ENCODE measurements at places on chromosomes 4 and X.

DNA sequence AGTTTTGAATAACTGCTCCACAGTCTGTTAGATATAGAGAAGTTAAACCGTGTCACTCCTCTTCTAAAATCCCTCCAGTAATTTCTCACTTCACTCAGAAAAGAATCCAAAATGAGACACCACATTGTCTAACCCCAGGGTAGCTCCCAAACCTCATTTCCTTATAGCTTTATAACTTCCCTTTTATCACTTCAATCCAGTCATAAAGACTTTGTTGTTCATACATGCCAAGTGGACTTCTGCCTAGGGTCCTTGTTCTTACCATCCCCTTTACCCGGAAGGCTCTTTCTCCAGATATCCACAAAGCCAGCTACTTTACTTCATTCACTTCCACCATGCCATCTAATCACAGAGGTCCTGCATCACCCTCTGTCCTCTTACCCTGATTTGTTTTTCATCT lies 156.2 kb downstream of the GABRB1 start:
- H3K4me1 ChIP-seq, result peaks cover 19% of the 10 kb centered on the region
- no peak overlapping the region for H3K27ac ChIP-seq
- DNase-seq, result no peak
- no peaks in the 10 kb centered on the region for H3K36me3 ChIP-seq
- no peaks in the 10 kb centered on the region for H3K27me3 ChIP-seq

DNA sequence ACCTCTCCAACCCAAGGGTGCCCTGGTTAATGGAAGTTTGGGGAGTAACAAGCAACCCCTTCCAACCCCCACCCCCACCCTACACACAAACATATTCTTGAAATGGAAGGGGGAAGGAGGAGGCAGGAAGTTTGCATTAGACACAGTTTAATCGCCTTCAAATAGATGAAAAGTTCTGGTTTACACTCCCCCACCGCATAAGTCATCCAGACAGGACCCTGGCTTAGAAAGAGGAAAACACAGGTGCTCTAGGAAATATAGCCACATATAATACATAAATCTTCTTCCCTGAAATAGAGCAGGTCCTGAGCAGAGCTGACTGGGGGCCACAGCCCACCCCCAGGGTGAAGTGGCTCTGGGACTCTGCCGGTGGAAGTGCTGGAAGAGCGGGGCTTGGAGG lies 25.1 kb downstream of the SASH3 start:
- no peaks in the 10 kb centered on the region for H3K4me1 ChIP-seq
- no peaks in the 10 kb centered on the region for H3K27me3 ChIP-seq
- no peak for DNase-seq
- no peak overlapping the region for H3K27ac ChIP-seq

GRCh38 chrX:48713847-48714246 lies 17.3 kb downstream of the SUV39H1 start:
- peak overlapping the region; percentile 96 for H3K27ac ChIP-seq
- H3K4me1 ChIP-seq, result peaks cover 19% of the 10 kb centered on the region
- no peaks in the 10 kb centered on the region for H3K27me3 ChIP-seq
- H3K36me3 ChIP-seq, result no peaks in the 10 kb centered on the region
- no peak for DNase-seq

DNA sequence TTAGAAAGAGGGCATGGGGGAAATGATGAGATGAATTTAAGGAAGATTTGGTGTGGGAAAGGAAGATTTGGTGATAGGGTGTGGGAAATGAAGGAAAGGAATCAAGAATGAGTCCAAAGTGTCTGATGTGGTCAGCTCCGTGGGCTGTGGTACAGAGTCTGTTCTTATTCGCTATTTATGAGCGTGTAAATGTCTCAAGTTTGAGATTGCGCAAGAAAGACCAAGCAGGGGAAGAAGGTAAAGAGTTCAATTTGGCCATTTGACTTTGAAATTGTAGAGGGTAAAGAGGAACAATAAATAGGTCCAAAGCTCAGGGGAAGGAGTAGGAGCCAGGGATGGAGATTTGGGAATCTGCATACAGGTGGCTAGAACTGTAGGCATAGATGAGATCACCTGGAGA lies 11.3 kb upstream of the SMS start:
- H3K27ac ChIP-seq, result no peak overlapping the region
- H3K4me1 ChIP-seq, result peaks cover 9% of the 10 kb centered on the region
- no peak overlapping the region for H3K4me3 ChIP-seq
- DNase-seq, result no peak
- H3K36me3 ChIP-seq, result no peaks in the 10 kb centered on the region

GRCh38 chrX:23344238-23344903 lies 9.7 kb downstream of the PTCHD1 start:
- peaks cover 3% of the 10 kb centered on the region for H3K4me1 ChIP-seq
- no peaks in the 10 kb centered on the region for H3K36me3 ChIP-seq
- no peak overlapping the region for H3K4me3 ChIP-seq
- H3K27ac ChIP-seq, result no peak overlapping the region

- H3K4me3 ChIP-seq, result no peak overlapping the region
- DNase-seq, result no peak
- no peaks in the 10 kb centered on the region for H3K27me3 ChIP-seq
- H3K4me1 ChIP-seq, result peaks cover 8% of the 10 kb centered on the region
These were observed 183.7 kb downstream of the NSUN7 start for GRCh38 chr4:40933272-40934053.

GRCh38 chr4:53529025-53529424 lies 62.3 kb downstream of the LNX1 start:
- no peaks in the 10 kb centered on the region for H3K27me3 ChIP-seq
- no peak for DNase-seq
- no peaks in the 10 kb centered on the region for H3K36me3 ChIP-seq

GRCh38 chr4:184471881-184472613 lies 2.3 kb downstream of the IRF2 start:
- peak overlapping the region; percentile 70 for H3K4me3 ChIP-seq
- no peaks in the 10 kb centered on the region for H3K4me1 ChIP-seq
- no peaks in the 10 kb centered on the region for H3K27me3 ChIP-seq
- DNase-seq, result no peak
- H3K36me3 ChIP-seq, result no peaks in the 10 kb centered on the region

- no peak for DNase-seq
- peak overlapping the region; percentile 70 for H3K27ac ChIP-seq
- H3K4me1 ChIP-seq, result peaks cover 37% of the 10 kb centered on the region
These were observed 90.0 kb downstream of the ELOVL6 start for GRCh38 chr4:110108422-110108821.

GRCh38 chr4:5446595-5447226 lies 261.6 kb downstream of the EVC2 start:
- H3K36me3 ChIP-seq, result no peaks in the 10 kb centered on the region
- no peak overlapping the region for H3K4me3 ChIP-seq
- no peak for DNase-seq
- H3K27ac ChIP-seq, result no peak overlapping the region
- H3K4me1 ChIP-seq, result no peaks in the 10 kb centered on the region

GRCh38 chr4:85005865-85006377 lies 39.4 kb upstream of the WDFY3 start:
- H3K27me3 ChIP-seq, result no peaks in the 10 kb centered on the region

DNA sequence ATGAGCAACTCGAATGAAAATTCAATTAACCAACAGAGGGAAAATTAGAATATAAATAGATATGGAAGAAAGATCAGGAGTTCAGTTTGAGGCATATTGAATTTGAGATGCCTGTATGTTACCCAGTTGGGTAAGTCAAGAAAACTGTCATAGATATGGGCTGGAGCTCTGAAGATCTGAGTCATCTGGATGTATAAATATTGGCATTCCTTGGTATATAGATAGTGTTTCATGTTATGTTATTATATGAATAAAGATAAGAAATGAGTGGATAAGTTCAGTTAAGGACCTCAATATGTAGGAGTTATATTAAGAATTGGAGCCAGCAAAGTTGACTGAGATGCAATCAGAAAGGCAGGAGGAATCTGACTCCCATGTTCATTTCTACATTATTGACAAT lies 543.6 kb upstream of the SMIM31 start:
- H3K4me1 ChIP-seq, result no peaks in the 10 kb centered on the region
- DNase-seq, result no peak

DNA sequence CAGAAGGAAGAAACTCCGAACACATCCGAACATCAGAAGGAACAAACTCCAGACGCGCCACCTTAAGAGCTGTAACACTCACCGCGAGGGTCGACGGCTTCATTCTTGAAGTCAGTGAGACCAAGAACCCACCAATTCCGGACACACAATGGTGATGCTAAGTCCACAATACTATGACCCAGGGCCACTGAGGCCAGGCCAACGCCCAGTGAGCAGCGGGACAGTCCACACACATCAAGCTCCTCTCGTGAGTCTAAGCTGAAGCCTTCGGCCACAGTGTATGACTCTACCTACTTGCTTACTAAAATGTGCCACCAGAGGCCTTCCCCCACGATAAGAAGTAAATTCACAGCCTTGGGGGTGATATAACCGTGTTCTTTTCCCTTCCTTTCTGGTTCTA lies 10.2 kb upstream of the CDKN2AIP start:
- H3K4me1 ChIP-seq, result peaks cover 20% of the 10 kb centered on the region
- H3K27ac ChIP-seq, result no peak overlapping the region
- no peaks in the 10 kb centered on the region for H3K27me3 ChIP-seq
- no peaks in the 10 kb centered on the region for H3K36me3 ChIP-seq
- DNase-seq, result no peak
- no peak overlapping the region for H3K4me3 ChIP-seq

DNA sequence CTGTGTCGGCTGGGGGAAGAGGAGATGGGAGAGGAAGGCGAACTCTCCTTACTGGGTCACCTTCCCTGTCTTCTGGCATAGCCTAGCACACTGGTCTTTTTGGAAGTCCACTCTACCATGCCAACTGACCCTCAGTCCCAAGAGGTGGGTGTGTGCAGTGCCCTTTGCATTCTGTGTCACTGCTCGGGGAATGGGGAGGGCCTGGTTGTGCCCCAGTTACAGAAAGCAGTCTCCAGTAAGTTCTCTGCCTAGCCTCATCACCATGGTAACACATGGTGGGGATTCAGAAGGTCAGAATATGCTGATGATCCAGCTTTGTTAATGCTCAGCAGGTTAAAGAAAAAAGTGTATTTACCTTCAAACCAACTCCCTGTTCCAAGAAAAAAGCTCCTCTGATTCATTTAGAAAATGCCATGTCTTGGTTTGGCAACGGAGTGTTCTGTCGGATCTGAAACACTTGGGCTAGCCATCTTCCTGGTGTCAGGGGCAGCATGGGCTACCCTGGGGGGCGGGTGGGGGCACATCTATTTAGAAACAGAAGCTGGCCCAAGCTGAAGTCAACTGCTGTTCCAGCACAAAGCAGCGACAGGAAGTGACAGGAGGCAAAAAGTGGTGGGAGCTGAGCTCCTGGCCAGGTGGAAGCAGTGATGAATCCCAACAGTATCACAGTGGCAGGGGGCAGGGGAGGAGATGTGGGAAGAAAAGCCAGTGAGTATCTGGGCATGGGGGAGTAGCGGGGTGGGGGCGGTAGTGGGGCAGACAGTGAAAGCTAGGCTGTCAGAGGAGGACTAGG lies 37.0 kb downstream of the NSG1 start:
- no peak for DNase-seq
- H3K4me1 ChIP-seq, result no peaks in the 10 kb centered on the region
- no peaks in the 10 kb centered on the region for H3K27me3 ChIP-seq
- no peak overlapping the region for H3K27ac ChIP-seq
- H3K36me3 ChIP-seq, result no peaks in the 10 kb centered on the region
- no peak overlapping the region for H3K4me3 ChIP-seq

DNA sequence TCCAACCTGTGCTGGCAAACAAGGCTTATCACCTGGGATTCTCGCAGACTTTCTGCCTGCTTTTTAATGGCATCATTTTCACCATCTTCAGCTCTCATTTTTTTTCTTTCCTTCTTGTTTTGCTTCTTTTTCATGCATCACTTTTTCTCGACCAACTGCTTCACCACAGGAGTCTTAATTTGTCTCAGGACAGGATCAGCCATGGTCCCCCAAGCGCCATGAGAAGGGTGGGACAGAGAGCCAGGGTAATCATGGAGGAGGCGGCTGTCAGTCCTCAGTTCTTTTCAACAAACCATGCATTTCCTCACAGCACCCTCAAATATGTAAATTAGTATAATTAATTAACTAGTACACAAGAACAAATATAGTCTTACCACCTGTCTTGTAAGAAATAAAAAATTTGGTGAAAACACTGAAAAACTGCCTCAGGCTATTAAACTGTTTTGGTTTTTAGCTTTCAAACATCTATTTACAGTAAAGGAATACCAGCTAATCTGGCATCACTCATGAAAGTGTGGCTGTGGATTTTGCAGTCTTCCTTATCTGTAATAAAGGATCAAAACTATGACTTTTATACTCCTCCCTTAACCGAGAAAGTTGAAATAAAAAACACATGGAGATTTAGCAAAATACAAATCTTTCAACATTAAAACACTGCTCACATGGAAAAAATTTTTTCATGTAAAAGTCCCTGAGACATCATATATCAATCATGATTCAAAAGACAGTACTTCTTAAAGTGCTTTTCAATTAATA lies 19.1 kb downstream of the EIF4E start:
- no peaks in the 10 kb centered on the region for H3K36me3 ChIP-seq
- no peak for DNase-seq
- H3K27me3 ChIP-seq, result no peaks in the 10 kb centered on the region
- H3K27ac ChIP-seq, result peak overlapping the region; percentile 33
- H3K4me3 ChIP-seq, result no peak overlapping the region

DNA sequence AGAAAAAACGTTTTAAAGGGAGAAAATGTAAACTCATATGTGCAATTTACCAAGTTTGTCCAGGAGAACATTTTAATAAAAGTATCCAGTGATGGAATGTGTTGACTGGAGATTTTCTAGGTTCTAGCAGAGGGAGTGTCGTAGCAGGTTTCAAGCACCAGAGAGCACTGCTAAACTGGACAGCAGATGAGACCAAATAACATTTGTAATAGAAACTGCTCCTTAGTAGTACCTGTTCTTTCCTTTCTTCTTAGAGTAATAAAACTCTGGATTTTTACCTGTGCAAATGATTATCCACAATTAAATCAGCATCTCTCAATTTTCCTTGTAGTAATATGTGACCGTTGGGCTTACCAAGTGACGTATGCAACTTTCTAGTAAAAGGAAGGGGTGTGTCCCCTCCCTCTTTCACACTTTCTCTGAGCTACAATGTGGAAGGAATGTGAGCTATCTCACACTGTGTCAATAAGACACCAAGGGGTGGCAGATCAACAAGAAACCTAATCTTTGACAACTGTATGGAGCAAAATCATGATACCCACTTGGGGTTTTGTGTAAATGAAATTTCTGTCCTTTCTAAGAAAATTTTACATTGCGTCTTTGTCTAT lies 9.5 kb downstream of the HPGDS start:
- no peaks in the 10 kb centered on the region for H3K27me3 ChIP-seq
- DNase-seq, result peak; percentile 50
- no peak overlapping the region for H3K4me3 ChIP-seq
- no peaks in the 10 kb centered on the region for H3K36me3 ChIP-seq

DNA sequence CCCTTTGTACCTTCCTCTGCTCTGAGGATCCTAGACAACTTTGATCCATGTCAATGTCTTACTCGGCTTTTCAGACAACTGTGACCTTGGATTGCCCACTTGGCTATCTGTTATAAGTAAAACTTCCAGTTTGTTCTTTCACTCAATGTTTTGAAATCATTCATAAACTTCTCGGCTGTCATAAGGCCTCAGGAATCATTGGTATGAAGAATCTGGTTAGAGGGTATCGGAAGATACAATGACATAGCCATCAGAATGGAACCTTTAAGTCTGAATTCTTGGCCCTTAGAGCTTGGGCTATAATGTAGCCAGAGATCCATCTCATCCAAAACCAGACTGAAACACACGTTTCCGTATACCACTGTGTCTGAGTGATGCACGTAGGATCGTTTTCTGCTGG lies 59.0 kb upstream of the WDR1 start:
- DNase-seq, result no peak
- H3K27ac ChIP-seq, result peak overlapping the region; percentile 87
- H3K36me3 ChIP-seq, result no peaks in the 10 kb centered on the region
- H3K4me1 ChIP-seq, result peaks cover 59% of the 10 kb centered on the region
- H3K27me3 ChIP-seq, result no peaks in the 10 kb centered on the region

- H3K4me3 ChIP-seq, result no peak overlapping the region
- no peaks in the 10 kb centered on the region for H3K36me3 ChIP-seq
- H3K27ac ChIP-seq, result no peak overlapping the region
- H3K4me1 ChIP-seq, result 0 out of 2 replicates have a peak, but pooled peaks cover 4% of the 10 kb centered on the region
- no peak for DNase-seq
These were observed 12.2 kb upstream of the TMPRSS11F start for GRCh38 chr4:68141852-68142251.
